ENCODE measurements at places on chromosomes 12 and 14.

DNA sequence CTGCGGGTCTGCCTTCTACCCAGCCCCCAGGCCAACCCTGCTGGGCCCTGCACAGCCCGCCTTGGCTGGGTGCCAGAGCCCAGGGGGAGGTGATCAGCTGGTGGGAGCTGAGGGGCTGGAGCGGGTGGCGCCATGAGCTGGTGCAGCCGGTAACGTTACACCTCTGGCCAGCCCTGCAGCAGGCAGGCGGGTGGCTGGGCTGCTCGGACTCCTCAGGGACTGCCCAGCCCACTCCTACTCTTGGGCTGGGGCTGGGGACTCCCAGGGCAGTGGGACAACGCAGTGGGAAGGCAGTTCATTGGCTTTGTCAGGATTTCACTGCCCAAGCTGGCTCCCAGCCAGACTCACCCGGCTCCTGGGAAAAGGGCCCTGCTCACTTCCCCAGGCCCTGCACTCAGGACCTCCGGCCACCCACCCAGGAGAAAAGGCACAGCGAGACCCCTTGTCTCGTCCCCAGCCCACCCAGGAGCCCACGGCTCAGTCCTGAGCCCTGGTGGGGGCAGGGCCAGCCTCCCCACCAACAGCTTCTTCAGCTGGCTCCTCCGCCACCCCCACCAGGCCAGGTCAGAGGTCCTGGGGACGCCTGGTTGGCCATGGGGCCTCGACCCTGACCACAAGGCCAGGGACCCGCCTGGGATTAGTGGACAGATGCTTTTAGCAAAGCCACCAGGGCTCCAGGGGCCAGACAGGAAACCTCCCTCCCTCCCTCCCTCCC is 1.0 kb downstream of the PGF start:
- no peak for DNase-seq

DNA sequence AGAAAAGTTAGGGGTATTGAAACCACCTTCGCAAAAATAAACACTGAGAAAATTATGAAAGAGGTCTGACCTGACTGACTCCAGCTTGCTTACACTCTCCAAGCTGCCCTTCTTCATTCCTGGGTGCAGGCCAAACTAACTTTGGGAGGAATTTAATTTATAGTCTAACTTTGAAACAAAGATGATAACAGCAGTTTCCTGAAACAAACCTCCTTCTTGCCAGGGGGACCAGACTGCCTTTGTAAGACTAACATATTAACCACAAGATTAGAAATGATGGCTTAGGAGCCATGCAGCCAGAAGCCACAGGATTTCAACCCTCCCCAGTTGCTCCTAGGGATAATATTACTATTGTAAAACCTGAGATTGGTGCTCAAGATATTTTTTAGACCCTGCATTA is 13.8 kb upstream of the EEA1 start:
- DNase-seq = no peak

- DNase-seq = no peak
Measured at GRCh38 chr12:127558361-127558760, 708.6 kb upstream of the TMEM132C start.

GRCh38 chr12:126935435-126935834 is 1331.5 kb upstream of the TMEM132C start:
- DNase-seq = no peak

- no peak for DNase-seq
Measured at GRCh38 chr12:71237128-71237527, 79.3 kb upstream of the TSPAN8 start.

- DNase-seq = no peak
Measured at GRCh38 chr12:90173499-90174197, 465.0 kb upstream of the ATP2B1 start.

DNA sequence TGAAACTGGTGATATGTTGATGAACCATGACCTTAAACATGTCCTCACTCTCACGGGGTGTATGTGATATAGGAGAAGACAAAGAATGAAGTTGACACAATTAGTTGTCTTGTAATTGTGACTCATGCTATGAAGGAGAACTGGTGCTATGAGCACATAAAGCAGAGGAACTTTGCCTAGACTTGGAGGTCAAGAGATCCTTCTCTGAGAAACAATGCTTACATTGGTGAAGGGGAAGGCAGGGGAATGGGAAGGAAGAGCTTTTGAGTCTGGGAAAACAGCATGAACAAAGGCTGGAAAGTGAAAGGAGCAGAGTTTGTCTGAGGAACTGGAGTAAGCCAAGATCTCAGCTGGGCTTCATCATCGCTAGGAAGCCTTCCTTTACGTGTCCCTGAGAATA is 83.2 kb downstream of the MYRFL start:
- DNase-seq = no peak

DNA sequence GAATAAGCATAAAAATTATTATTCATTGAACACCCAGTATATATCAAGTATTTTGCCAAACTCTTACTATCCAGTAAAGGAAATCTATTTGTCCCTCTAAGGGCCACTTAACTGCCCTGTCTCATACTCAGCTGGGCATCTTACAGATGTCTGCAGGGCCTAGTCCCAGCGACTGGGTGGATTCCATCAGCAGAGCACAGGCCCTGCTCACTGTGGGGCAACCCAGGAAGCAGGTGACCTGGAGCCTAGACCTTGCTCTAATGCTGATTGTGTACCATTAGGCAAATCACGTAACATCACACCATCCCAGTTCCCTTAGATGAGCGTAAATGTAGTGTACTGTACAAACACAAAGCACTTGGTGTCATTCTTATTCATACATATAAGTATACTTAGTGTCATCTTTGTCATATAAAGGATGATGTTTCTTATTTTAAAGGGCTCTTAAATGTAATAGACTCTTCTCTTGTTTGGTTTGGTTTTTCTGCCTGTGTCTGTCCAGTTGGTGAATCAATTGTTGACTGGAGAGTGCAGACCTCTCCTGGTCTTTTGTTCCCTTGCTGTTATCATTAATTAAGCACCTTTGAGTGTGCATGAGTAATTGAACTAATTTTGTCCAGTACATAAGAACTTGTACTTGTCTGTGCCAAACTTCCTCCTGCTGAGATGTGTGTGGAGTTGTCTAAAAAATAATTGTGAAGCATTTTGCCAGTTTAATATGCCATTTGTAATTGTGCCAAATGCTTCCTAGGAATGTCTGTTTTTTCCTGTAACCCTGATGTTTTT is 49.3 kb downstream of the RAB35 start:
- no peak for DNase-seq

DNA sequence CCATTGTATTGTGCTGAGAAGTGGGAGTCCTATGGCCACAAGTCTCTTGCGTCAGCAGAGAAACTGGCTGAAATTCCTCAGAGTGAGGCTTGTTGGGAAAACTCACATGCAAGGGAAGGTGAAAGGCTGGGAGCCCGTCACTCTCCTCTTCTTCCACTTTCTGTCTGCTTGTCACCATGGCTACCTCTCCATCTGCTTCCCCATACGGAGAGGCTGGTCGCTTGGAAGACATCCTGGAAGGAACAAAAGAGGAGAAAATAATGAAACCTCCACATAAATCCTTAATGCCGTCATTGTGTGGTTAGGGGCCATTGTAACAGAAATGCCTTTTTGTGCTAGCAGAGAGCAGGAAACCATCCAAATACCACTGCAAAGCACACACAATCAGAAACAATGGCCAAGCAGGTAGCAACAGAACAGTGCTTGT is 53.7 kb downstream of the SOX5 start:
- DNase-seq = no peak

DNA sequence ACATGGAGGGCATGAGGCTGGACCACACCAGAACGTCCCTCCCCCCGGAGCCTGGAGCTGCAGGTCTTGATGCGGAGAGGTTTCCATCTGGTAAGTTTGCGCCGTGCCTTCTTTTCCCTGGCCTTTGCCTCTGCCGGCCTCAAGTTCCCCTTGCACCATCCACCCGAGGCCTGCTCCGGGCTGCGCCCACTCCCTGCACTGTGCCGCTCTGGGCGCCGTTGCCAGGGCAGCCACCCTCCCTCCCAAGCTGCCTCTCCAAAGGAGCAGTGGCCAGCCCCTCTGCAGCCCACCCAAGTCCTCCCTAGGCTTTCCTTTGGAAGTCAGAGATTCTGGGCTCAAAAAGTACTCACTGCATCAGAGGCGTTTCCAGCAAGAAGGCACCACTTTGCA is 46.2 kb upstream of the MEG3 start:
- no peak for DNase-seq

DNA sequence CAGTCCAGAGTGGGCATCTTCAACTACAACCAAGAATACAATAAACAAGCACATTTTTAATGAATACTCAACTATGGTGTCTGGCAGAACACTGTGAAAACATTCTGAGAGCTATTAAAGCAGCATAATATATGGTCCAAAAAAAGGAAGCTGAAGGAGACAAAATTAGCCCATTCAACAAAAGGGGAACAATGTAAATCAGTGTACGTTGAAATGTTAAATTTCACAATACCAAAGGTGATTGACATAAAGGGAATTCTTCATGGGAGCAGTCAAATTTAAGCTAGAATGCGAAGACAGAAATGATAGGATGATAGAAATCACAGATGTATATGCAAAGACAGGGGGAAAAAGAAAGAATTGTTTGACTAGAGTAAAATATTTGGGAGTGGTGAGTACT is 41.3 kb upstream of the SYCP3 start:
- no peak for DNase-seq

DNA sequence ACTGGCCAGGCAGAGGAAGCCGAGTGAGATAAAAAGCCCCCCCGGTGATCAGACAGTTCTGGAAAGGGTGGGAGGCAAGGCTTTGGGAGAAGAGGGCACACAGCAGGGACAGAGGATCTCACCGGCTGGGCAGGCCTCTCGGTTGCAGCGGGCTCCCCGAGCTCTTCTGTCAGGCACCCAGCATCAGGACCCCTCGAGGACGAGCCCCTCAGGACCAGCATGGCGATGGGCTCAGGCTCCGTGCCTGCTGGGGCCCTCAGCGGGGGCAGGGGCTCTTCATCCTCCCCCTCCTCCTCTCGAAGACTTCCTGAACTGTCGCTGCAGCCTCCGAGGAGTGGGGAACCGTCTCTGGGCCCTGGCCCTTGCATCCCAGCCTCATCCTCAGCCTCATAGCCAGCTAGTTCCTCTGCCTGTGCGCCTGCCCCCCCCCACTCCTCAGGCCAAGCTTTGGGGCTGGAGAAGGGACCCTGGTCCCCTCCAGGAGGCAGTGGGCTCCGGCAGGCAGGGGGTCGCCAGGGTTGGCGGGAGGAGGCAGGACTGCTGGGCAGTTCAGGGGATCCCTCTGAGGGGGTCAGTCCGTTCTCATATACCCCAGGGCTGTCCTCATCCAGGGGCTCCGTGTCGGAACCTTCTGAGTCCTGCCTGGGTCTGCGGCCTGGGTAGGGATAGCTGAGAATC is 3.4 kb upstream of the AP1G2 start:
- no peak for DNase-seq

DNA sequence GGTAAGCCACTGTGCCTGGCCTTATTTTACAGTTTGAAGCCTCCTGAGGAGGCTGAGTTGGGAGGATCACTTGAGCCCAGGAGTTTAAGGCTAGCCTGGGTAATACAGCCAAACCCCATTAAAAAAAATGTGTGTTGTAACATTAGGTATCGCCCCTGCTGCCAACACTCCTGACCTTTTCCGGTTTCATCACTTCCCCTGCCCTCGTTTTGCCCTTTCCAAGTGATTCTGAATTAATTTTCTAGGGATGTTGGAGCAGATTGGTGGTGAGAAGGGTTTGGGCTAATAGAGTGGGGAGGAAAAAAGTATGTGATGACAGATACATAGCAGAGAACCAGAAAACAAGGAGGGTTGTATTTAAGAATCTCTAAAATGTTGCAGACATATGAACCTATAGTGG is 25.6 kb upstream of the C12orf71 start:
- no peak for DNase-seq

GRCh38 chr12:52081263-52081733 is 1.8 kb downstream of the SMIM41 start:
- DNase-seq = no peak

DNA sequence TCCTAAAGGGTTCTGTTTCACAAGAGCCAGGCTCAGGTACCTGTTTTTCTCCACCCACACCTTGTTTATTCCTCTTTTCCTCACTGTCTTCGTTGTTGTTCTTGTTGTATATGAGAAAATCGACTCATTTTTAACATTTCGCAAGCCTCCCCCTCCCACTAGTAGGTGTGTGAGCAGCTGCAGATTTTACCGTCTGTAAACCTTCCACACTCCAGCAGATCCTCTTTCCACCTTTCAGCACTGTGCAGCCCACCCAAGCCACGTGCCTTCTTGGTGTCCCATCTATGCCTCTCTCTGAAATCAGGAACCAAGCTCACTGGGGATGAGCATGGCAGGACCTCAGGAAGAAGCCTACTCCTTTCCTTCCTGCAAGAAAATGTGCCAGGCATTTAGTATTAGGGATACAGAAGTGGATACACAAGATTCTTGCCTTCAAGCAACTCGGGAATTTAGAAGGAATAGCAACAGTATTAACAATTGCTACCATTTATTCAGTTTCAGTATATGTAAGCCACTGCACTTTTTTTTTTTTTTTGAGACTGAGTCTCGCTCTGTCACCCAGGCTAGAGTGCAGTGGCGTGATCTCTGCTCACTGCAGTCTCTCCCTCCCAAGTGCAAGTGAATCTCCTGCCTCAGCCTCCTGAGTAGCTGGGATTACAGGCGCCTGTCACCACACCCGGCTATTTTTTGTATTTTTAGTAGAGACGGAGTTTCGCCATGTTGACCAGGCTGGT is 113.6 kb downstream of the CHST11 start:
- no peak for DNase-seq

DNA sequence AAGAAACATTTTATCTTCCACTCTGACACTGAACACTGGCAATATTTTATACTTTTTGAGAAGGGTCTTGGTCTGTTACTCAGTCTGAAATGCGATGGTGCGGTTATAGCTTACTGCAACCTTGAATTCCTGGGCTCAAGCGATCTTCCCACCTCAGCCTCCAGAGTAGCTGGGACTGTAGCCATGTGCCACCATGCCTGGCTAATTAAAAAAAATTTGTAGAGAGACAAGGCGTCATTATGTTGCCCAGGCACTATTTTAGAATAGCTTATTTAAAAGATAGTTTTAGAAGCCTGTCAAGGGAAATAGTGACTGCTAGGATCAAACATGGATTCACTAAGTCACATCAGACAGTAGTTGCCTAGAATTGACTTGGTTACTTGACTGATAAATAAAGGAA is 5.9 kb downstream of the ERC1 start:
- DNase-seq = no peak

GRCh38 chr14:54567224-54567638 is 303 bp downstream of the SAMD4A start:
- DNase-seq = no peak

DNA sequence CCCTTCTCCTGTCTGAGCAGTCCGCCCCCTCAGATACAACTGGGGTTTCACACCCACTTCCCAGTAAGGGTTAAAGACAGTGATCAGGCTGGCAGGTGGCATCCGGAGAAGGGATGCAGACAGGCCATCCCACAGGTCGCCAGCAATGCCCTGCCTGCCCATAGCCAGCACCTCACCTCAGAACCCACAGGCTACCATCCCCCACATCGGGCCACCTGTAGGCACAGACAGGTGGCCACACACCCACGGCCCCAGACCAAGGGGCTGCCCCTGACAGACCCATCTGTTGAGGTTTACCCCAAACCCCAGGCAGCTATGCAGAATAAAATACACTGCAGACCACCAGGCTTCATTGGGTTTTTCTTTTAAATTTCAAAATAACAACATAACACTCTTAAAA is 57.5 kb downstream of the CCNK start:
- no peak for DNase-seq
